ENCODE measurements at places on chromosomes 12 and 14.

GRCh38 chr12:18932211-18932610, 194.3 kb downstream of the CAPZA3 start:
- no peak for DNase-seq

GRCh38 chr12:76303989-76304460, 44.2 kb downstream of the BBS10 start:
- no peak for DNase-seq

DNA sequence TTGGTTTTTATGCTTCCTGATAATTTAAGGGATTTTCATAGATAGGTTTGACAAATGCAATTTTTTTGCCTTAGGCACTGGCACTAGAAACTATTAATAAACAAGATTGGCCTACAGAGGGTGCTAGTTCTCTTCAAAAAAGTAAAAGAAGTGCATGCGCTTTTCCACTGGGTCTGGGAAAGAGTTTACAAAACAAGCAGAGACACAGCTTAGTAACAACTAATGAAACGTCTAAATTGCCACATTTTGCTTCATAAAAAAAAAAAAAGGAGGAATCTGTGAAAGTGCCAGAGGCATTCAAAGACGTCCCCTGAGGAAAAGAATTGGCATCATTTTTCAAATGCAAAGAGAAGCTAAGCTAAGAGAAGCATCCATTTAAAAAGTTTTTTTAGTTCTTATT, 58.3 kb upstream of the EEA1 start:
- DNase-seq: peak; percentile 16

GRCh38 chr14:48378541-48378940, 703.1 kb upstream of the MDGA2 start:
- DNase-seq: no peak

- no peak for DNase-seq
Observed at GRCh38 chr12:38411426-38411825, 94.9 kb downstream of the ALG10B start.

GRCh38 chr12:49618576-49618975, 4.8 kb upstream of the PRPF40B start:
- DNase-seq: no peak

- DNase-seq: no peak
Observed at GRCh38 chr14:75119056-75119455, 7.8 kb downstream of the NEK9 start.

- DNase-seq: no peak
Observed at GRCh38 chr12:53694756-53695151, 18.9 kb upstream of the ATP5MC2 start.

DNA sequence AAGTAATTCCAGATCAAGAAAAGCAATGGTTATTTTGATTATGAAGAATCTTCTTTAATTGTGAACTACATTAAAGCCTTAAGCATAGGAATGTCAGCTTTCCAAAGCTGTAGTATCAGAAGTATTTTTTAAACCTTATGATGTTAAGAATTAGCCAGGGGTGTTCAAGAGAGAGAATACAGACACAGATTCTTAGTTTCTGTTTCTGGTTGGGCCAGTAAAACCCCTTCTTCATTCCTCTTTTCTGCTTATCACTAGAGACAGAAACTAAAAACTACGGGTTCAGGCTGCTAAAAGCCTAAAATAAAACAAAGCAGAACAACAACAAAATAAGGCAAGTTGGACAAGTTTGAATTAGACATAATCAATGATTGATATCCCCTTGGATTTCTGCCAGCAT, 38.2 kb downstream of the IFT43 start:
- no peak for DNase-seq

DNA sequence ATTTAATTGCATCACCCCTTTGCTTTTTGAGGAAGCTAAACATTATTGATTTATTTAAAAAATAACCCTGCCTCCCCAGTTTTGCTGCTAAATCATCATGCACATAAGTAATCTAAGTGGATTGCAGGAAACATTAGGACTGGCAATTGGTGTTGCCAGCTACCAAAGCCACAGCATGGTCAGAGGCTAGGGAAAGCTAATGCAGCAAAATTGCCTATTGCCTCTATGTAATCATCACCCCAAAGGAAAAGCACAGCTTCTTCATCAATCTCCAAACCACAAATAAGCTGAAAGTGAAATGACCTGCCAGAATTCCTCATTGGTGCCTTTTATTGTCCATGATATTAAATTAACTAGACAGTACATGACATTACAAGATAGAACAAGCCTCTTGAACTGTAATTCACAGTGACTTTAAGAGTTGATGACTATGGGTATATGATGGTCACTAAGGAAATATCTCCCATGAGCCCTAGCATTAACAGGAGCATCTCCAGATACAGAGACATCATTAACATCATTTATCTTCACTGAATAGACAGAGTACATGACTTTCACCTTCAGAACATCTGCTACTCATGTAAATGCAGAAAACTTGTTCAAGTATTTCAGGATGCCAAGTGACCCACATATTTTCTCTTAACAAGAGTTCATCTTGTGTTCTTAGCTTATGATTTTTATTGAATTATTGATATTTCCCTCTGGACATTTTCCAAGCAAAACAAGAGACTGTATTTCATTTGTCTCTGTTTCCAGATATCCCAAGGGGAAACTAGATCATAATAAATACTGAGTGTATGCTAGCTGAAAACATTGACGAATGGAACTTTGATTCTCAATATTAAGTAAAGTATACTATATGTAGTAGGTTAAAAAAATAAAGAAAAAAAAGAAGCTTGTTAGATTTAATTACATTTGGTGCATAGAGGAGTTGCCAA, 29.4 kb downstream of the PTPRR start:
- DNase-seq: no peak

DNA sequence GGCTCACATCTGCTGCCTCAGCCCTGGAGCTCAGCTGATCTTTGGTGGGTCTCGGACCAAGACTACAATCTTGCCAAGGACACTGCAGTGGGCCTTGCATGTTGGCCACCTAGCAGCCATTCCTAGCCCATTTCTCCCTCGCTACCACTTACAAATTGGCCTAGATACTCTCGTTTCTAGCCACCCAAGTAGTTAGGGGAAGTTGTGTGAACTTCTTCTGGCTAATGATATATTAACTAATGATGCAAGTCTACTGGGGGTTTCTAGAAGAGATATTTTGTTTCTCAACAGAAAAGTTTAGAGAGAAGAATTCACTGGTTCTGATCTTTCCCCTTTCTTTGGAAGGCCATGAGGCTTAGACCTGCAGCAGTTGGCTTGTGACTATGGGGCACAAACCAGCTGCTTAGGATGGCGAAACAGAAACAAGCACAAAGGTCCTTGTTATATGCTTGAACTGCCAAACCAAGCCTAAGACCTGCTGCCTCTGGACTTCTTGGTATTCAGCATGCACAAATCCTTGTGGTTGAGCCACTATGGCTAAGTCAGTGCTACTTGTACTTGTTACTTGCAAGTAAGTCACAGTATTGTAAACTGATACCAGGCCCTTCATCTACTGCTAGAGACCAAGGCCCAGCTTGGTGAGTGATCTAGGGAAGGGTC, 30.5 kb upstream of the GPATCH2L start:
- DNase-seq: no peak

- no peak for DNase-seq
Observed at GRCh38 chr12:59004456-59004855, 84.2 kb upstream of the LRIG3 start.

DNA sequence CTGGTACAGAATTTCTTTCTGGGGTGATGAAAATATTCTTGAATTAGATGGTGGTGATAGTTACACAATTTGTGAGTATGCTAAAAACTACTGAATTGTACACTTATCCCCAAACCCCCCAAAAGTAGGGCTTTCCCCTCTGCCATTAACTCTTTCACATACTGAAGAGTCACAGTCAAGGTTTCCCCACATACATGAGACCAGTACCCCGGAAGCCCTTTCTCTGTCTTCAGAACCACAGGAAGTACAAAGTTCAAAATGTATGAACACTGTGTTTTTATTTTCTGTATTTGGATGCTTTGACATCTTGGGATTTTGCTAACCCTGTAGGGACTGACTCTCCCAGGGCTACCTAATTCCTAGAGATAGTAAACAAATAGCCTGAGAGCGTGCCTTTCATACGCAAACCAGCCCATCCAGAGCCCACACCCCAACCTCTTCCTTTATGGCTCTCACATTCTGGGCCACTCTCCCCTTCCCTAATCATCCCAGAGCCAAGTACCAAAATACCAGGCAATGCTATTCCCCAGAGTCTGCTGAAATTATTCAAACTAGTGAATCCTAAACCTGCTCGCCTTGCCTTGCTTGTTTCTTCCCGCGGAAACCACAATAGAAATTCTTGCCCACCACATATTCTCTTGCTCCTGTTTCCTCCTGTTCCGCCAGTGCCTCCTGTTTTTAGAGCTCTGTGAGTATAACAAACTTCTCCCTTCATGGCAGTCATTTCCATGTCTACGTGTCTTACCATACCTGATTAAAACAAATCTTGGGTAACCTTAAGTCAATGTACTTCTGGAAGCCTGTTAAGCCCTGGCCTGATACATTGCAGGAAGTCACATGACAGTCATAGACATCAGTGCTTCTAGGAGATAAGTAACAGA, 524.8 kb downstream of the FUT8 start:
- no peak for DNase-seq

DNA sequence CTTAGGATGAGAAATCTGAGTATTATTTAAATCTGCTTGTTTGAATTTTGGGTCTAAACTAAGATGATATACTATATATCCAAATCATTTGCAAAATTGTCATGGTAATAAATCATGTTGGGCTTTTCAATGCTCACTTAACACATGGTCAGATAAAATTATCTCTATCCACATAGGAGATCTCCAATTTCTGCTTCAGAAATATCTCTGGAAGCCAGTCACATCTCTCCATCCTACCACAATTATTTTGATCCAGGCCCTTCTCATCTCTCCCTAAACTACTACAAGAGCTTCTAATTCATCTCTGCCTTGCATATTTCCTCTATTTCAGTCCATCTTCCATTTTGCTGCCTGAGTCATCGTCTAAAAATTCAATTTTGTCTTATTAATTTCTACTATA, 3.8 kb downstream of the DCN start:
- DNase-seq: no peak

DNA sequence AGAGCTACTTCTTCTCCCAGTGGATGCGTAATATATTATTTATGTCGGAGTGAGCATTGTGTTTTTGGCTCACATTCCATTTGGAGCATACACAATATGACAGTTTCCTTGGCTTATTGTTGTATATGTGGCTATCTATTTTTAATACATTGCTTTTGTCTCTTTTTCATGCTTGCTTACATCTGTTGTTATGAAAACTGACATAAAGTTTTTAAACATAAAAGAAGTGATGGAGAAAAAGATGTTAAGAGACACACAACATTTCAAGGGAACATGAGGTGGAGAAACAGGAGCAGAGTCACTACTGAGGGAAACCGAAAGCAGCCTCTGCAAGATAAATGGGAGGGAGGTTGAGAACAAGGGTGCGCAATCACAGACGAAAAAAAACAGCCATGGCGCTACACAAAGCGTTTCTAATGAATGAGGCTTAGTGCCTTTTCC, 228.4 kb upstream of the NPAS3 start:
- no peak for DNase-seq

DNA sequence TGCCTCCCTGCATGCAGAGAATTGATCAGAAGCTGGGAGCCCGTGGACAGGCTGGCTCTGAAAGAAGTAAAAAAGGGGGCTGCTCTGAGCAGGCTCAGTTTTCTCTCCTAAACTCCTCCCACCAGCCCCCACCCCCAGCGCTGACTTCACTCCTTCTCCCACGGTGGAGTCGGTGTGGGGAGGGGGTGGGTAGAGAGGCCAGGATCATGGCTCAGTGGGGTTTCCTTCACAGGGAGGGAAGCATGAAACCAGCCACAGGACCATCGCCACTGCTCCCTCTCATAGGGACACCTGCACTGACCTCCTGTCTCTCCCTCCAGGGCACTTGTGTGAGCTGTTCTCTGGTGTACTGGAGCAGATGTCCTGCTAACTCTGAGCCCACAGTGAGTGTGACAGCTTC, 78.9 kb downstream of the STAB2 start:
- DNase-seq: no peak

DNA sequence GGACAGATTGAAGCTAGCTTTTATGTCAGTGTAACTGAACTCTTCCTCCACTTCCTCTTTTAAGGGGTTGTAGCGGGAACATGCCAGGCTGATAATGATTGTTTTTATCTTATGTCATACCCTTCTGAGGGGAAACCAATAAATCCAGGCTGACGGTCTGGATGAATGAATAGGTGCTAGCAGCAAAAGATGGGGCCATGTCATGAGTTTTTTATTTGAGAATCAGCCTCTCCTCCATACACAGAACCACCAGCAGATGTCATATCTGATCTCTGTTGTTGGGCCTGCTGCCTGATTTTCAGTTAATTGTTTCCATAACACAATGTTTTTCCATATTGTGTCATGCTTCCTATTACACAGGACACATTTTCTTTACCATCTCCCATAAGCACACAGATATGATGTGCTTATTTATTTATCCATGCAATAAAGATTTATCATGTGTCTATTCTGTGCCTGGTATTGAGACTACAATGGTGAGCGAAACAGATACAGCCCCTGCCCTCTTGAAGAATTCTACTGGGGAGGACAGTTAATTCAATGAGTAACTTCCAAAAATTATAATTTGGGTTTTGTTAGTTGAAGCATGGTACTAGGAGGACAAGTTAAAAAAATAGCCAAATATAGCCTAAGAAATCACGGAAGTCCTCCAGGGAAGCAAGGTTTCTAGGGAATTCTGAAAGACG, 33.6 kb upstream of the CRY1 start:
- peak; percentile 19 for DNase-seq

- DNase-seq: no peak
Observed at GRCh38 chr12:57233357-57234232, 4.1 kb downstream of the SHMT2 start.

DNA sequence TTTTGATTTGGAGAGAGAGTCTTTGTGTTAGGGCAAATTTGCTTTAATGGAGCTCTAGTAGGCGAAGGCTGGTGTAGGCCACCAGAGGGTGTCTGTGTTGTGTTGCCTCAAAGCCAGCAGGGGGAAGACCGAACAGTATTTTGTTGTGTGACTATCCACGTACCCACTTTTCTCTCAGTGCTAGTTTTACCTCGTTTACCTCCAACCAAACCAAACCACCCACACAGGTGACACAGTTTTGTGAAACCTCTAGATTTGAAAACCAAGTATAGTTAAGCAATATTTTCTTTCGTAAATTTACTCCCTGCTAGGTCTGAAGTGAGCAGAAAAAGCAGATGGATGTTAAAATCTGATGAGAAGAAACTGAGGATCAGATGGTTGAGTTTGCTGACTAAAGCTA, 36.3 kb upstream of the NPFF start:
- no peak for DNase-seq

DNA sequence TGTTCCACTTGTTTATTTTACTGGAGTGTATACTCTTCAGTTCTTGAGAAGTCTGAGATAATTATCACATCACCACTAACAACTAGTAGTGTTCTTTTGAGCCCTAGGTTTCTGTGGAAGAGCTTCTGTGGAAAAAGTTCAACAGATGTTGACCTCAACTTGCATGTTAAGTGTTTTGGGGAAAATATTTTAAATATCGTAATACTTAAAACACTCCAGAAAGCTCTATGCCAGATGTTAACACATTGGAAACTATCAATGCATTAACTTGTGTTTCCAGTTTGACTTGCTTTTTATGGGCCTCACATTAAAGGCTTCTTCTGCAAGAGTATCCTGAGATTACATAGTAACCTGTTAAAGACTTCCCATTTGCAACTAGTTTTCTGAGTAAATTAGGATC, 173.1 kb downstream of the DUSP6 start:
- DNase-seq: no peak

- DNase-seq: peak; percentile 33
Observed at GRCh38 chr14:91300283-91300895, 55.9 kb upstream of the GPR68 start.
